A172 (cell line): ENCODE measurements at places on chromosomes 11 and 22. TPM values are rescaled to one million over a fixed set of nuclear protein-coding genes. Genes with fewer than 3 reads are reported as not detected.

Gene GAL
- 0.57 TPM in 1 of 2 replicates, not detected in the other for total RNA-seq

DNA sequence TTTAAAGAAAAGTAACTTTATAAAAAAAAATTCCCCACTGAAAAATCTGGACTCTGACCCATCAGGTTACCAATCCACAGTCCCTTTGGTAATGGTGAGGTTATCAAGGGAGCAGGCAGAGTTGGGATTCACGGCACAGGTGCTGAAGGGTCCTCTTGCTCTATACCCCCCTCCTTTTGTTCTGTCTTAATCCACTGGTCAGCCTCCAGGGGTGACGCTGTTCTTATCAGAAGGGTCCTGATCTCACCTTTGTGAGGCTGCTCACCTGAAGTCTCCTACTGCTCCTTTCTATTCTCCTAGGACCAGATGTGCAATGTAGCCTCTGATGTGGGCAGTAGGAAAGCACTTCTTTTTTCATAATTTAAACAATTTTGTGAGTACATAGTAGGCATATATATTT is 80.6 kb upstream of the E2F8 start:
- DNase-seq, result no peak

DNA sequence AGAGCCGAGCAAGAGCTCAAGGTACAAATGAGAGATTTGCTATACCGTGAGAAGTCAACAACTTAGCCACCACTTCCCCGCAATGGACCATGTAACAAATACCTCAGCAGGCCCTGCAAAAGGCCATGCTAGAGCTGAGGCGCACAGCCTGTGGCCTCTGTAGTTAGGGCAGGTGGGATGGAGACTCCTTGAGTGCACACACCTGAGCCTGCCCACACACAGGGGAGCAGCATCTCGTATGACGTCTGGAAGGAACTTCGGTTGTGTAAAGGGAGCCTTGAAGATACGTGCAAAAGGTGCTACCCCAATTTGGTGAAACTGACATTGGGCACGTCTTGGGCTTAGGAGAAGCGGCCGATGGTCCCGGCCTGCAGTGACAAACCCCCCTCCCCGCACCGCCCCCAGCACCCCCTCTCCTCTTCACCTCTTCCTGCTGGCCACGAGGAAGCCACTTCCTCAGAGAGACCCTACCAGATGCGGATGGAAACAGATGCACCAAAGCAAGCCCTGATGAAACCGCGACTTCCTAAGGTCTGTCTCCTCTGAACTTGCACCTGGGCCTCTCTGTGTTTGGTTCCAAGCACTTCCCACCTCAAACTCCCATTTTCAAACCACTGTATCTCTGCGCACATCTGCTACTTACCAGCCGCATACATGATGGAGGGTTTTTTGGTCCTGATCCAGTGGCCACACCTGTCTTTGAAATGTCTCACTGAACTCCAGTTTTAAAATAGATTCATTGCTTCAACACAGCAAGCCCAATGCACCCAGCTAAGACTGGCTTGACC is 10.6 kb downstream of the CDPF1 start:
- DNase-seq, result no peak

Gene ADAMTS8
- not detected in 2 replicates for total RNA-seq

Gene SLC22A8
- total RNA-seq, result not detected in 2 replicates

DNA sequence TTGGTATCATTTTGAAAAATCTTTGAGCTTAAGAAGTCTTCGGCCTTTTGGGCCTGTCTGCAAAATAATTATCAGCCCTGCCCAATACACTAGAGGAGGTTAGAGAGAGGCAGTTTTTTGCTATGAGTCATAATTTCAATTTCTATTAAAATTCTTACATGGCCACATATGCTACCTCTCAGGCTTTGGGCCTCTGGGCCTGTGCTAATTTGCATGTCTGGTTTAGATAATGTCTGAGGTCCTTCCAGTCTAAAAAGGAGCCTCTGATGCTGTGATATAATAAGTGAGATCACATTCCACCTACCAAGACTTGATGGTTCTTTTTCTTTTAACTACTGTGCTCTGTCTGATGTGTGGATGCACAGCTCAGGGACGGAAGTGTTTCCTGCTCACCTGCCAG is 70.8 kb downstream of the KCNJ1 start:
- peak; percentile 30 for DNase-seq

GRCh38 chr11:1696608-1697570 is at the start of gene KRTAP5-6:
TSS of gene KRTAP5-6 (plus strand) at chr11:1697195. CDS start at chr11:1697246, 51 bp downstream.
- DNase-seq, result no peak

Gene IL10RA
- total RNA-seq, result 0.12 TPM in 1 of 2 replicates, not detected in the other

Gene APOA4
- not detected in 2 replicates for total RNA-seq

DNA sequence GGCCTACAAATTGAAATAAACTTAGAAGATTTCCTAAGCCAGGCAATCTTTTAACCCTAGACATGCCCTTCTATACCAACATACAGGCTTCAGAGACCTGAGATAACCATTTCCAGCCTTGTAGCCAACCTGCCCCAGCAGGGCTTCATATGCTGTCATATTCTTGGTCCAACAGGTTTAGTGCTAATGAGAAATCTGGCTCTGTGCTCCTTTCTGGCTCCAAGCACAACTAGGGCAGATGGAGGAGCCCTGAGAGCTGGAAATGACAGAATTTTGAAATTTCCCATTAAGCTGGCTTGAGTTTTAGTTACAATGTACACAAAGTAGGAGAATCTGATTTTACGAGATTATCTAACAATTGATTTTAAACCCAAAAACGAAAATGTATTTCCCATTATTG is 323.0 kb upstream of the CCDC90B start:
- DNase-seq, result no peak

DNA sequence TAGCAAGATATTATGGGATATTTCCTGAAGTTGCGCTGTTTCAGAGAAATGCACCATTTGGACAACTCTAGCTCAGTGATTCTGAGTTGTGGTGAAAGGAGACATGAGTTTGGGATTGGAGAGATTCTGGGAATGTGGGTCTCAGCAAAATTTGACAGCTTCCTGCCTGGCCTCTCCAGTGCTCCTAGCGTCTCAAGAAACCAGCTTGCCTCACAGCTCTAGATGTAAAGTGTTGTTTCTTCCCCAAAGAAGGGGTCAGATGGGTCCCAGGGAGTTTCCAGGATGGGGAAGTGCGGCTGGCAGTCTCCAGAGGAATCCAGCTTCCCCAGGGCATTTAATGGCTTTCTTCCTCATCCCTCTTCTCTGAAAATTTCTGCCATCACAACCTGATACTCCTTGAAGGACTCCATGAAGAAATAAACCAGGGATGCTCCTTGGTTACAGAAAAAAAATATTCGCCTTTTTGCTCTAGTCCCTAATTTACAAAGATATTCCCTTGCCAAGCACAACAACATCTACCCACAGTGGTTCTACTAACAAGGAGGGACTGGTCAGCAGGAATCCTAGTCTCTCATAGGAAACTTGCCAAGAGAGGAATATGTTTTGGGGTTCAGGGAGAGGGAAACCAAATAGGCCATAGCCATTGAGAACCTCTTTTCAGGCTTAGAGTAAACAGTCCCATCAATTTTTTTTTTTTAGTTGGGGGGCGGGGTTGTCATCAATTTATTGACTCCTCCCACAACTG is 185.4 kb upstream of the E2F8 start:
- no peak for DNase-seq

Gene PGA4
- 2.2 TPM in 1 of 2 replicates, not detected in the other for total RNA-seq

GRCh38 chr11:23079382-23079813 is 219.1 kb upstream of the CCDC179 start:
- peak; percentile 4 for DNase-seq

GRCh38 chr11:27358296-27358695 is 4.7 kb downstream of the CCDC34 start:
- no peak for DNase-seq

Gene FLRT1
- not detected in 2 replicates for total RNA-seq

Gene OR4A16
- not detected in 2 replicates for total RNA-seq

- DNase-seq, result peak; percentile 0
Measured at GRCh38 chr11:93614173-93614722, 47.2 kb upstream of the CEP295 start.

DNA sequence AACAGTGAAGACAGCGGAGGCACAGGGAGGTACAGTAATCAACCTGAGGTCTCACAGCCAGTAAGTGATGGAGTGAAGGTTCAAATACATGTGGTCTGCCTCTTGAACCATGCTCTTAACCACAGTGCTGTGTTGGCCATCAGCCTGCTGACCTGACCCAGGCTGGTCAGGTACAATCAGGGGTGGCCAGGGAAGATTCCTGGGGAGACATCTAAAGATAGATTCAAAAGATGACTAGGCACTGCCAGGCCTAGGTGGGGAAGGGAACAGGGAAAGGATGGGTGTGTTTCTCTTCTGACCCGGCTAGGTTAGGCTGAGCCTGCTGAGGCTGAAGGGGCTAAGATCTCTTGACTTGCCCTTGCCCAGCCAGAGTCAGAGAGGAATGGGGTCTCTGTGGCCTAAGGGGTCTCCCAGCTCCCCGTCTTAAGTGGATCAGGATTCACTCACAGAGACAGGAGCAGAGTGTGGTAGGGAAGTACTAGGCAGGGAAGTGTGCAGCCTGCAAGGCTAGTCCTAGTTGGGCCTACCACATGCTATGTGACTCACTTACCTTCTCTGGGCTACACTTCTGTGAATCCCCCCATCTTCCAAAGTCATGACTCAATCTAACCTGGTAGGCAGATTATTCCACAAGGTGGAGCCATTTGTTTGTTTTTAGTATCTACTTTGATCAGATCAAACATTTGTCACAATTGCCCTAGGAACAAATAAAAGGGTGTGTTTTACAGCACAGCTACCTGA is 10.4 kb upstream of the SREBF2 start:
- peak; percentile 73 for DNase-seq

GRCh38 chr11:66022401-66023185 is 3.7 kb downstream of the CATSPER1 start:
- no peak for DNase-seq

DNA sequence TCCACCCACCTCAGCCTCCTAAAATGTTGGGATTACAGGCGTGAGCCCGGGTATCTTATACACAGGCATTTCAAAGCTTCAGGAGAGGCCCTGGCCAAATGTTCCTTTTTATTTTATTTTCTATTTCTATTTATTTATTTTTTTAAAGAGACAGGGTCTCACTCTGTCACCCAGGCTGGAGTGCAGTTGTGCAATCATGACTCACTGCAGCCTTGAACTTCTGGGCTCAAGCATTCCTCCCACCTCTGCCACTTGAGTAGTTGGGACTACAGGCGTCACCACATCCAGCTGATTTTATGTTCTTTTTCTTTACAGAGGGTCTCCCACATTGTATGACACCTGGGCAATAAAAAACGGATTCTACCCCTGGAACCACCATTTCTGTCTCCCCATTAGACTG is 71.2 kb downstream of the FBXO7 start:
- DNase-seq, result no peak

DNA sequence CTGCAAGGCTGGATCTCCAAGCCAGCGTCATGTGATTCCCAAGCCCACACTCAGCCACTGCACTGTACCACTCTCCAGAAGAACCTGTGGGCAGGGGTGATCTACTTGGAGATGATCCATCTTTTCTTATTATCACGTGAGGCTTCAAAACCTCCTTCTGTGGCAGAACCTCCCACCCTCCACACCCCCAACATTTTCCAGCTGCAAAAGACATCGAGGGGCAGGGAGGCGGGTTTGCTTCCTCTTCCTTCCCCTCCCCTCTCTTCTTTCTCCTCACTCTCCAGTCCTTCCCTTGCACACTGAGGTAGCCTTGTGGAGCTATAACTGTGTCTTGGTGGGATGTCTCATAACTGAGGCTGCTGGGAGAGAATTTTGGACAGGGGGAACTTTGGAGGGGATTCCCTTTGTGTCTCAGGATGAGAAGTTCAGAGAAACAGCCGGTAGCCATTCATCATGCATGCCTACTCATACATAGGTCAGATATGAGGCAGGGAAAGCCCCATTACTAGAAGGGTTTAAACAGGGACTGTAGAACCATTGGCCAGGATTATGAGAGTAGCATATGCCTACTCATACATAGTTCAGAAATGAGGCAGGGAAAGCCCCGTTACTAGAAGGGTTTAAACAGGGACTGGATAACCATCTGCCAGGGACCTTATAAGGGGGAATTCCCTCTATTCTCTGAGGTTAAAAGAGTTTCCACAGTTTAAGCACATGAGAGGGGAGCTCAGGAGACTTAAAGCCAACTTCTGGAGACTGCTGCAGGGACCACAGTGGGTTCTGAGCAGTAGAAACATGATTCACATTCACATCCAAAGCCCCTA is 420.7 kb upstream of the CADM1 start:
- DNase-seq, result peak; percentile 70
